ENCODE measurements at places on chromosomes 12 and 14.

DNA sequence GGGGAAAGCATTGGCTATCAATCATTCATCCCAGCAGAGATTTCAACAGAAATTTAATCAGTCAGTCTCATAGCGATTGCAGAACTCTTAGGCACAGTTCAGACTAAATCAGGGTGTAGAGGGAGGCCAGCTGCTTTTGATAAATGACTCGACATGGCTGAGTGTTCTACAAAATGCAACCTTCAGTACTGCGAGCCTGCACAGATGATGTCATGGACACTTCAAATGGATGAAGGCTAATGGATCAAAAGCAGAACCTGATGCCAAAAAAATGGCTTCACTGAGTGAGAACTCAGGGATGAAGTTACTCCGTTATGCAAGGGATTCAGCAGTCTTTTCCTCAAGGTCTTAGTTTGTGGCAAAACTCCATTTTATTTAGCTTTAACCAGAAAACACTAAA is 167.3 kb downstream of the DACT1 start:
- DNase-seq: no peak

GRCh38 chr14:33839193-33840076 is 111.4 kb downstream of the EGLN3 start:
- peak; percentile 62 for DNase-seq

DNA sequence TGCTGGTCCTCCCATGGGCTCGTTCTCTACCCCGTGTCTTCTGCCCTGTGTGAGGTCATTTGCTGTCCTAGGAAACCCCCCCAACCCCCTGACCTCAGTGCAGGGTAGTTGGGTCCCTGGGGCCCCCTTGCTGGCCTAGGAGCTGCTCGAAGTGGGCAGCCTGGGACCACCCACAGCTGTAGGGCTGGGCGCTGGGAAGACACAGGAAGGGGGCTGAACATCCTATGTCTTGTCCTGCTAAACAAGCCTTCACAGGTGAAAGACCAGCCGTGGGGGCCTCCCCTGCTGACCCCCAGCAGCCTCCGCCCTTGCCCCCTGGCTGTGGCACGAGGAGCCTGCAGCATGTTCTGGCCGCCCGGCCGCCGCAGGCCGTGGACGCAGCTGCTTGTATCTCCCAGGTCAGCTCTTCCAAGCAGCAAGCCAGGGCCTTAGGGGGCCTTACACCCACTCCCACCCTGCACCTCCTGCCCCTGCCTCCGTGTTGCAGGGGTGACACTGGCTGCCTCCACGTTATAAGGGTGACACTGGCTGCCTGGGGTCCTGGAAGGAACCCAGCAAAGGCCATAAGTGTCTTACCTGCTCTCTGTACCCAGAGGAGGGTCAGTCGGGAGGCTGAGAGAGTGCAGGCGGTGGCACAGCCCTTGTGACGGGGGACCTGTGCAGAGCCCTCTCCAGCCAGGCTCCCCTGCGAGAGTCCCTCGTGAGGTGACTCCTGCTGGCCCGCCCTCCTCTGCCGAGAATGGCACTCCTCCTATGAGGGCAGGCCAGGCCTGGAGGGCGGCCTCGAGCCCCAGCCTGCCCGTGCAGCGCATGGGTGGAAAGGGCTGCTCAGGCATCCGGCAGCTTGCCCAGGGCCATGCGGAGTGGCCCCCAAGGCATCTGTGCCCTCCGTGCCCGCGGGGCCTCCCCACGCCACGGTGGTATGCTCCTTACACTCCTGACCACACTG is 11.5 kb upstream of the TEX22 start:
- no peak for DNase-seq

DNA sequence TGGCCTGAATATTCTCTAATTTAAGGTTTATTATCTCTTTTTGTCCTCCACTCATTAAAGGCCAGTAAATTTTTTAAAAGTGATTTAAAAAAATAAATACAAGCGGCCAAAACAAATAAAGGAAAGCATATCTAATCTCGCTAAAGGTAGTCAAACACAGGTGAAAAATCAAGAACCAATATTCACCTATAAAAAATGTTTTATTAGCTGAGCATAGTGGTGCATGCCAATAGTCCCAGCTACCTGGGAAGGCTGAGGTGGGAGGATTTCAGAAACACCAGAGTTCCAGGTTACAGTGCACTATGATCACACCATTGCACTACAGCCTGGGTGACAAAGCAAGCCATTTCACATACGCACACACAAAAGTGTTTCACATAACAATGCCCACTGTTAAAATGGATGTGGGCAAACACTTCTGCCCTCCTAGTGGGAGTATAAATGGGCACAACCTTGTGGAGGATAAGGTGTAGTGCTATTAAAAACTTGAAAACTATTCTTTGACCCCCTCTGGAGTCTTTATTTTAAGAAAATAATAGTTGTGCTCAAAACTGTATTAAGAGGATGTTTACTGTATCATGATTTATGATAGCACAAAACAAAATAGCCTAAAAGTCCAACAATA is 32.7 kb upstream of the NAP1L1 start:
- no peak for DNase-seq

DNA sequence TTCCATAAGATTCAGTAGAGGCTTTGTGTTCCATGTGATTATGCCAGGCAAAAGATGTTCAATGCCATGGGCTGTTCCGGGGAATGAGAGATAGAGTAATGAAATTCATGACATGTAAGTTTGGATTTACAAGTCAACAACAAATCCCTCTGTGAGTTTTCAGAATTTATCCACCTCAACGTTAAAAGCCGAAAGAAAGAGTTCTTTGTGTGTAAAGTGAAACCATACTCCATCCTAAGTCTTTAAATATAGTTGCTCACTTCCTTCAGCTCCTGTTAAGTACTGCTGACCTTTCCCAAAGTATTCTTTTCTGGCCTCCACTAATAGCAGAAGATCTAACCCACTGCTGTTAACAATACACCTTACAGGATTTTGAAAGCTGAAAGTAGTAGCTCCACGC is 190.0 kb downstream of the TMX1 start:
- no peak for DNase-seq

DNA sequence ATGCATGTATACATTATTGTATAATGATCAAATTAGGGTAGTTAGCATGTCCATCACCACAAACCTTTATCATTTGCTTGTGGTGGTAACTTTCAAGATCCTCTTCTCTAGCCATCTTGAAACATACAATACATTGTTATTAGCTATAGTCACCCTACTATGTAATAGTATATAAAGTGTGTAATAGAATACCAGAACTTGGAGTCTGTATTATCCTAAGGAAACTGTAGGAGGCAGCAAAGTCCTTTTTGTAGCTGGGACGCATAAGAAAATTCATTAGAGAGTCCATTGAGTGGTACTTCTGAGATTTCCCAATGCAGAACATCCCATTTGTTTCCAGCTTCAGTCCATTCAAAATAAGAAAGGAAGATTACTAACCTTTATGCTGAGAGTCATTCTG is 325.9 kb upstream of the LRFN5 start:
- no peak for DNase-seq

- no peak for DNase-seq
Observed at GRCh38 chr14:68199554-68200151, 380.1 kb downstream of the RAD51B start.

GRCh38 chr14:95155045-95155444 is 2.3 kb downstream of the DICER1 start:
- no peak for DNase-seq

GRCh38 chr12:23684121-23684520 is 265.3 kb downstream of the SOX5 start:
- no peak for DNase-seq

DNA sequence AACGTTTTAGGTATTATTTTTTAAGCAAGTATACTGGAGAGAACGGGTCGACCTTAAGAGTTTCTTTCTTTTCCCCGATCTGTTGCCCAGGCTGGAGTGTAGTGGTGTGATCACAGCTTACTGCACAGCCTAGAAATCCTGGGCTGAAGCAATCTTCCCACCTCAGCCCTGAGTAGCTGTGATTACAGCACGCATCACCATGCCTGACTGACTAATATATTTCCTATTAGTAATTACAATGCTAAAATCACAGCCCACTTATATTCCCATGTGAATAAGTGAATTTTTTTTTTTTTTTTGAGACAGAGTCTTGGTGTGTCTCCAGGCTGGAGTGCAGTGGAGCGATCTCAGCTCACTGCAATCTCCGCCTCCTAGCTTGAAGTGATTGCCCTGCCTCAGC is 50.4 kb downstream of the DICER1 start:
- peak; percentile 56 for DNase-seq

GRCh38 chr12:124902916-124903315 is 11.5 kb downstream of the UBC start:
- DNase-seq: no peak

DNA sequence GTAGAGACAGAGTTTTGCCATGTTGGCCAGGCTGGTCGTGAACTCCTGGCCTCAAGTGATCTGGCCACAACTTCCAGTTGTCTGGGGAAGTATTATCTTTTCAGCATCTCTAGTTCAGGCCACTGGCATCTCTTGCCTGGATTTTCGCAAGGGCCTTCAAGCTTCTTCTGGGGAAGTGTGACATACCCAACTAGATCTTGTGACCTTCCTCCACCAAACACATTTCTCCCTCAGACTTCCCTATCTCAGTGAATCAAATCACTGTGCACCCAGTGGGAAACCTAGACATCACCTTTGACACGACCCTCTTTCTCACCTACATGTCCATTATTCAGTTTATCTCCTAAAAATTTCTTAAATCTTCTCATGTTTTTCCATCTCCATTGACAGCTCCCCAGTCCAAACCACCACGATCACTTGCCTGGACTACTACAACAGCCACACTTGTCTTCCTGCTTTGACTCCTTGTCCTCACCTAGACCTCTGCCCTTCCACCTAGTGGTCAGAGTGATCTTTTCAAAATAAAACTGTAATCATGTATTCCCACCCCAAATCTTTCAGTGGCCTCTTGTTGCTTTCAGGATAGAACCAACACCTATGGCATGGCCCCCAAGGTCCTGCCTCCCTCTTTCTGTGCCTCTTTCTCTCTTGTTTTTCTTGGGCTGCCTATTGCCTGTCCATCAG is 3.3 kb downstream of the EEF1AKMT3 start:
- no peak for DNase-seq

- no peak for DNase-seq
Observed at GRCh38 chr14:34187519-34188044, 236.7 kb upstream of the EGLN3 start.

DNA sequence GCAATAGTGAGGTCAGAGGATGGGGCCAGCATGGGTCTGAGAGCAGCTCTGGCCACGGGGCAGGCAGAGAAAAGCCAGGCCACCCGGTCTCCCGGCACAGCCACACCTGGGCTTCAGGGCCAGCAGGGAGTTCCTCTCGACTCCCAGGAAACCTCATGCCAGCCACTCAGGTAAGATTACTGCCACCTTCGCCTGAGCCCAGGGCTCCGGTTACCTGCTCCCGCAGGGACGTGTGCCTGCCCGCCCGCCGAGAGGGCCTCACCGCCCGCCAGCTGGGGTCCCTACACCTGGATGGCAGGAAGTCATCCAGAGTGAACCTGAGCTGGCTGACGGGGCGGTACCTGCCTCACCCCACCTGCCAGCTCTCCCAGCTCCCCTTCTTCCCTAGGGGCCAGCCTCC is 7.3 kb downstream of the JAG2 start:
- DNase-seq: no peak

GRCh38 chr12:57611108-57611826 is at the start of gene ARHGEF25:
Gene ARHGEF25, plus strand, starts transcription at chr12:57611435. Its CDS starts 460 bp downstream, at chr12:57611895.
- DNase-seq: no peak

- no peak for DNase-seq
Observed at GRCh38 chr12:107597695-107598410, 87.7 kb upstream of the PWP1 start.

GRCh38 chr12:15196221-15196620 is 25.0 kb downstream of the RERG start:
- no peak for DNase-seq

DNA sequence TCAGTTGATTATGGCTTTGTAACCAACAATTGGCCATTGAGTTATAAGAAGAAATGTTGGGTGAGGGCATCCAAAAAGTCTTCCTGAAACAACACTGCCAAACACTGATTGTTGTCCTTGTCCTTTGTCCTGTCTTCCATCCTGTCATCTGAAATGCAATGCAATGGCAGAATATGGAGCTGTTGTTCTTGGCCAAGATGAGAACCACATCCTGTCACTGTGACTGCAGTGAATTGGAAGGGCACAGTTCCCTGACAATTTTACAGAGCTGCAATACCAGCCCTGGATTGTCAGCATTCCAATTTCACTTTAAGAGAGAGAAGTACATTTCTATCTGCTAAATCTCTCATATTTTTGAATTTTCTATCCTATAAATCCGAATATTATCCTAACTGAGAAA is 613.3 kb downstream of the FLRT2 start:
- no peak for DNase-seq

- DNase-seq: no peak
Observed at GRCh38 chr14:102280376-102280962, 24.5 kb downstream of the MOK start.

DNA sequence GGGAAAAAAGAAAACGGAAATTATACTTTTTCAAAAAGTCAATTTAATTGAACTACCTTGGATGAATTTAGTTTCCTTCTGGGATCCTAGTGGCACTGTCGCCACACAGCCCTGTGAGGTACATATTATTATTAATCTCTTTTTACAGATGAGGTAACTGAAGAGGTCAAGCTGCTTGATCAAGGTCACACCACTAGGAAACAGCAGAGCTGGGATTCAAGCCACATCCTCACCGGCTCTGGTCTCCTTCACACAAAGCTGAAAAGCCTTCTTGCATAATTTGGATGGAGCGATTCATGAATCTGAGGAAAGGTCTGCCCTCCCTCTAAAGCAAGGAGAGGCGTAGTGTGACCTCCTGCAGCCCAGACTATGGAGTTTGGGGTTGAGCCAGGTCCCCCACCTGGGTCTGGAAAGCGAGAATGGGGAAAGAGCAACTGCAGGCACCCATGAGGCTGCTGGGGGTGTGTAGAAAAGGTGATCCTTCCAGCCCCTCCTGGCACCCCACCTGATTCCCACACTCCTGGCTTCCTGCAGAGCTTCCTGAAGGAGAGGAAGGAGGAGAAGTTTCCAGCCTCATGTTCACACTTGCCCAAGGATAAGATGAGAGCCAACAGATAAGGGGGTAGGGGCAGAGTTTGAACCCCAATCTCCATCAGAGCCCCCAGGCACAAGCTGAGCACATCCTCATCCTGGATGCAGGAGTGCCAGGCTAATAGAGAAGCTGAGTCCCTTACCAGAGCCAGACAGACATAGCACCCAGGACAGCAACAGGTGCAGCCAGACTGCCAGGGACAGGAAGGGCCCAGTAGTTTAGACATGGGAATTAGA is 3.9 kb upstream of the KRT79 start:
- DNase-seq: no peak

DNA sequence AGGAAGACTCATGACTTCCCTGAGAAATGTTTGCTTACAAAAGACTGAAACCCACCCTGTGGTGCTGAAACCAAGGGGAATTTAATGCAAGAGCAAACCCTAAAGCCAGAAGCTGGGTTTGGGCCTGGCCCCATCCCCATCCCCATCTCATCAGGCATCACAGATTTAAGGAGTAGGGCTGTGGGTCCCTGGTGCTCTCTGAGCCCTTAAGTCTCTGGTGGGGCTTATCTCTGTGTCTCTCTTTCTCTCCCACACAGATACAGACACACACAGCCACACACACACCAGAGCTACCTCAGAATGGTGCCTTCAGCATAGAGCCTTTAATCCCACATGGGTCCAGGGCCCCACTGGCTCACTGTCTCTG is 237.1 kb downstream of the SLC41A2 start:
- no peak for DNase-seq

GRCh38 chr14:20857207-20857606 is 34.0 kb upstream of the RNASE3 start:
- no peak for DNase-seq

GRCh38 chr14:57747036-57747435 is 118.9 kb downstream of the SLC35F4 start:
- no peak for DNase-seq

GRCh38 chr12:102534899-102535298 is 54.5 kb upstream of the IGF1 start:
- DNase-seq: no peak
